NCI-H1436 (cell line): ENCODE measurements at places on chromosomes 11 and 22.

GRCh38 chr22:37451218-37451617, 23.9 kb upstream of the ELFN2 start:
- no peak for DNase-seq

GRCh38 chr11:21307874-21308273, 638.5 kb downstream of the NELL1 start:
- DNase-seq: no peak

DNA sequence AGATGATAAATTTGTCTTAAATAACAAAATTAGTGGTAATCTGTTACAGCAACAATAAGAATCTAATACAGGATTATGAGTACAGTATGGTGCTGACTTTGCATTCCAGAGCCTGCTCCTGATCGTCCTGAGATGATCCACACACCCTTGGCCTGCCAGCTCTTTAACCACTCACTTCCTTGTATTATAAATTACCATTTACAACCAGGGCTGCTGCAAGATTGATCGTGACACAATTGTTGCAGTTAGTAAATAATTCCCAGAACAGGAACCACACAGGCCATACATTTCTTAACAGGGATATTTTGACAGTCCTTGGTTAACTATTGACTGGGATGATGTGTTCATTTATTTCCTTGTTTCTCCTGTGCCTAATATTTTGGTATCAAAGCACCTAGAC, 3.8 kb upstream of the CBLIF start:
- DNase-seq: no peak

DNA sequence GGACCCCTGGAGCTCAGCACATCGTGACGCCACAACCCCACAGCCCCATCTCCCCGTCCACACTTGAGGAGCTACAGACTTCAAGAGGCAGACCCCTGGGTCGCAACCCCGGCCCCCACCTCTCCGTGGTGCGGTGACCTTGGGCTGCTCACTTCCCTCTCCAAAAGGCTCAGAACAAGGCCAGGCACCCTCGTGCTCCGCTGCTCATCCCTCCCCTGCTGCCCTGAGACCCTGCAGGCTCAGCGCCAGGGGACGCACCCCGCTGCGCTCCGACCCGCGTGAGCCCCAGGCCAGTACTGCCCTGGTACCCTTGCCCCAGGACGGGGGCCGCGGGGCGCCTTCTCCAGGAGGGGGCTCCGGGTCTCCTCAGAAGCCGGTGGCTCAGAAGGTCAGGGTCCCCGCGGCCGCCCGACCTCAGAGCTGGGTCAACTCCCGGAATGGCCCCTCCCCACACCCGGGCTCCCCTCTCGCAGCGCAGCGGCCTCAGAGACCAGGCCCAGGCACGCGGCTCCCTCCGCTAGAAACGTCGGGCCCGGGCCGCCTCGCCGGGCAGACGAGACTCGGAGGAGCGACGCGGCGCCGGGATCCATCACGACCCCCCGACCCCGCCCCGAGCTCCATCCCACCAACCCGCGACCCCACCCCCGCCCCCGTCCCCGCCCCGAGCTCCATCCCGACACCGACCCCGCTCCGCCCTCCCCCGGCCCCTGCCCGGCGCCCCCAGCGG, 563 bp downstream of the GATD1 start:
- DNase-seq: peak; percentile 47

GRCh38 chr11:70740488-70740851, 342.1 kb downstream of the CTTN start:
- DNase-seq: no peak

DNA sequence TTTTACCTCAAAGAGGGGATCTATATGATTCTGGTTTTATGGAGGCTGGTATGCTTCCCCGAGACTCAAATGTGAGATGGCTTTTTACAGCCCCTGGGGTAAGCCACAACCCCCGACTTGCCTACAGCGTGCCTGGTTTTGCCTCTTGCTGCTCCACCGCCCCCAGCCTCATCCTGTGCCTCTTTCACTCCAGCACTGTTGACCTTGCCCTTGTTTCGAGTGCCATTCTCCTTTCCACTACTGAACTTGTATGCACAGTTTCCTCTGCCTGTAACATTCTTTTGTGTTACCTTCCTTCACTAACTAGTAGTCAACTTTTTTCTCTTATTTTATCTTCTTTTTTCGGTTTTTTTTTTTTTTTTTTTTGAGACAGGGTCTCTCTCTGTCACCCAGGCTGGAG, 219.0 kb upstream of the ZBED5 start:
- DNase-seq: no peak

DNA sequence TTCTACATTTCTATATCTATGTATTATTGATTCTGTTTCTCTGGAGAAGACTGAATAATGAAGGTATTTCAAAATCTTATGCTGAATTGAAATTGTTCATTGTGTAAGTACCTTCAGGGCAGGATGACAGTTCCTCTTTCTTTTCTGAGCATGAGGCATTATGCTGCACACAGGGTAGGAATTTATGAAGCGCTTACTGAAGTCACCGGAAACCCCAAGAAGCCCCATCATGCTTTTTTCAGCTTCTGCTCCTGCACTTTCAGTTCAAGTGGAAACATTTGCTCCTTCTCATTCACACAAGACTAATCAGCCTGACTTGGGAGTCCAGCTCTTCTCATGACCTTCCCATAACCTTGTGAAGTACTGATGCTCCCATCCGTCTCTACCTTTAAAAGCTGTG, 314.7 kb upstream of the SORL1-AS1 start:
- no peak for DNase-seq

GRCh38 chr22:48520884-48521588, 1306.6 kb downstream of the BRD1 start:
- DNase-seq: no peak

- no peak for DNase-seq
Measured at GRCh38 chr11:45983471-45983845, 61.0 kb downstream of the LARGE2 start.
